ENCODE measurements at places on chromosomes 6 and 20.

- DNase-seq: no peak
Measured at GRCh38 chr20:35939264-35939663, 15.0 kb downstream of the SCAND1 start.

DNA sequence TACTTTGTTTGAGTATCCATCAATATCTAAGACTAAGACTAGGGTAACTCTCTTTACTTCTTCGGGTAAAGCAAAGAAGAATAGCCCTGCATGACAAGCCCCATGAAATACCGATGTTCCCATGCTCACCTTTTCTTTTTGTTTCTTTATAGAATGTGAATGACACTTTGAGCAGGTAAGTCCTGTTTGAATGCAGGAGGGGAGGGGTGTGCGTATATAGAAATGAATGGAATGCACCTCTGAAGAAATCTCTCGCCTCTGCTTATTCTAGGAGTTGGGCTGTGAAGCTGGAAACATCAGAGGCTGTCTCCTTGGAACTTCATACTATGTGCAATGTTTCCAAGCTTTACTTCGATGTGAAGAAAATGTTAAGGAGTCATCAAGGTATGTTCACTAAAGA, 10.3 kb downstream of the TRIM38 start:
- no peak for DNase-seq

GRCh38 chr6:166736634-166737033, 109.6 kb upstream of the RPS6KA2 start:
- no peak for DNase-seq

- DNase-seq: no peak
Measured at GRCh38 chr6:4603291-4603690, 172.9 kb upstream of the CDYL start.
